ENCODE measurements at places on chromosomes 7 and 10.

DNA sequence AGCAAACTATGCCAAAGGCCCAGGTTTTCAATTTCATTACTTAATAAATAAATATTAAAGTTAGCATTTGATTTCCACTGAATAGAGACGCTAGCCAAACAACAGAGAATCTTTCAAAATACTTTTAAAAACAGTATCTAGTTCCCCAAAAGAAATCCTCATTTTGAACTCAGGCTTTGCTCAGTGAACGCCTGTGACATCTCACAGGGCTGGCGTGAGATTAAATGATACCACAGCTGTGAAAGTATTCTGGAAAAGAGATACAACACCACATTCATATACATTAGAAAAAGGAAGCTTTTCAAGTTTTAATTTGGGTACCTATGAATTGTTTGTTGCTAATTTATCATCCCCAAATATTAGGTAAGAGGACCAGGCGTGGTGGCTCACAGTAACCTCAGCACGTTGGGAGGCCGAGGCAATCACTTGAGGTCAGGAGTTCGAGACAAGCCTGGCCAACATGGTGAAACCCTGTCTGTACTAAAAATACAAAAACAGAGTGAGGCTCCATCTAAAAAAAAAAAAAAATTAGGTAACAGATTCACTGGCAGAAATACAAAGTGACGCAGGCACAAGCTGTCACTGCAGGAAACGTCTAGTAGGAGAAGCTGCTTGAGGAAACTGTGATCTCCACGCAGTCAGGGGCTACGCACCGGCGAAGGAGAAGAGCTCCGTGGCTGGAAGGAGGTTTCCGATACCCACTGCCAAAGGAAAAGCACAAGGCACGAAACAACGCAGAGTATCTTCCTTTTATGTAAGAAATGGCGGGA lies 50.0 kb downstream of the AMZ1 start:
- DNase-seq, result no peak

DNA sequence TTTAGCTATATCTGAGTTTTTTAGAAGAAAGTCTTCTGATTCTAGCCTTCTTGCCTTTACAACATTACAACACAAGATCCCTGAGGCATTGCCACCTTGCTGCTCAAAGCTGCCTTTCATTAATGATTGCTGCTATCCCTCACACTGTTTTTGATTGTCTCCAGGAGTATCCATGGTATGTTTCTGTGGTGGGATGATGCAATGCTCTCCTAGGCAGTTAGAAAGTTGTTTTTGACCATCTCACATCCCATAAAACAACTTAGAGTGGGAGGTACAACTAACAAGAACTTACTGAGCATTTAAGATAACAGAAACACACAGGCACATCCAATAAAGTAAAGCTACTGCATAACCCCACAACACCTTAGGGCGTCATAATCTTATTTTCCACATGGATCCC lies 1156.0 kb upstream of the LRRTM3 start:
- DNase-seq, result no peak

GRCh38 chr7:115359119-115359518 lies 437.2 kb downstream of the MDFIC start:
- DNase-seq, result no peak

DNA sequence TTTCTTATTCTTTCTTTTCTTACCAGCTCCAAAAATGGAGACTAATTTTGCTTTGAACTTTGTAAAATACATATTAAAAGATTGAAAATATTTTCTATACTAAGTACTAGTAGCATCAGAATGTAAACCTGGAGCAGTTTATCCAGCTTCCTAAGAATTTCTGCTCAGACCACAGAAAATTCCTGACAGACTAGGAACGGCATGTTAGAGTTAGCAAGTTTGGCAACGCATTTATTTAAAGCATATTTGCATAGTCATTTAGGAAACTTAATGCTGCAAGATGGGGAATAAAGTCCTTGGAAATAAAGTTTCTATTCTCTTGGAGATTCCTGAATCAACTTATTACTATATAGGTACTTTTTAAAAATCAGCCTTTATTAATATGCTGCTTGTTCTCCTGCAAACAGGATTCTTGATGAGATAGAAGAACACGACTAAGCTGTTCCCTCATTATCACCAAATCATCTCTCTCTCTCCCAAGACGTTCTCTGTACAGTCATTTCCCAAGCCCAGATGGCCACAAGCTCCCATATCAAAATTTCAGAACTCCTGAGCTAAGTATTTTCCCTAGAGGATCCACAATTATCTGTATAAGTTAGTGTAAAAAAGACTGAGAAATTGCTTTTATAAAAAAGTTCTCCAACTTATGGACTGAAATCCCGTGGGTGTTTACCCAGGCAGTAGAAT lies 305.8 kb upstream of the NEBL start:
- DNase-seq, result no peak

DNA sequence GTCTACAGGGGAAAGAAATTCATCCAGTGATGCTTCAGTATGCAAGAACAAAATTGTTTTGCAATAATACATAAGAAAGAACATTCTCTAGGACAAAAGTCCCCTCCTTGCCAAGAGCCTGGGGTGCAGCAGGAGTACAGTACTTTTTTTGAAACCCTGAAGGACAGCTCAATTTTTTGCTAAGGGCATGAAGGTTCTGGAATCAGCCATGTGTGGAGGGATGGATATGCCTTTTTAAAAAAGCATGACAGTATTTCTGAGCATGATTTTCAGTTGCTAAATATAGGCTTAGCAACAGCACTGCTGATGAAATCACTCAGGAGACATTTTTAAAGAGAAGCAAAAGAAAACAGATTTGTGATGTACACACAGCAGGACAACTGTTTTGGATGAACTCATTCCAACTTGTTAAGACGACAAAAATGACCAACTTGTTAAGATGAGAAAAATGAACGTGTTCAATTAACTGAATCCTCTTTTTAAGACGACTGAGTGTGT lies 39.3 kb downstream of the HBP1 start:
- no peak for DNase-seq

GRCh38 chr7:130334274-130334673 lies 10.3 kb upstream of the CPA5 start:
- DNase-seq, result no peak

GRCh38 chr10:109972372-109973001 lies 35.3 kb upstream of the ADD3 start:
- DNase-seq, result no peak
